ENCODE measurements at places on chromosomes 3 and 15.
A peak's percentile ranks its signal among the peaks of the same experiment; 100 is the strongest.

DNA sequence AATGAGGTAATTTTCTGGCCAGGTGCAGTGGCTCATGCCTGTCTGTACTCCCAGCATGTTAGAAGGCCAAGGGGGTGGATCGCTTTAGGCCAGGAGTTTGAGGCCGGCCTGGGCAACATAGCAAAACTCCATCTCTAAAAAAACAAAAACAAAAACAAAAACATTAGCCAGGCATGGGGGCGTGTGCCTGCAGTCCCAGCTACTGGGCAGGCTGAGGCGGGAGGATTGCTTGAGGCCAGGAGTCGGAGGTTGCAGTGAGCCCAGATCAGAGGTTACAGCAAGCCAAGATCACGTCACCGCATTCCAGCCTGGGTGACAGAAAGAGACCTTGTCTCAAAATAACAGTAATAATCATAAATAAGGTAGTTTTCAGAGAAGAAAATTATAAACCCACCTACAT, 55.7 kb downstream of the LDHAL6B start:
- DNase-seq: no peak

GRCh38 chr3:71905426-71905825, 120.5 kb upstream of the PROK2 start:
- DNase-seq: no peak

DNA sequence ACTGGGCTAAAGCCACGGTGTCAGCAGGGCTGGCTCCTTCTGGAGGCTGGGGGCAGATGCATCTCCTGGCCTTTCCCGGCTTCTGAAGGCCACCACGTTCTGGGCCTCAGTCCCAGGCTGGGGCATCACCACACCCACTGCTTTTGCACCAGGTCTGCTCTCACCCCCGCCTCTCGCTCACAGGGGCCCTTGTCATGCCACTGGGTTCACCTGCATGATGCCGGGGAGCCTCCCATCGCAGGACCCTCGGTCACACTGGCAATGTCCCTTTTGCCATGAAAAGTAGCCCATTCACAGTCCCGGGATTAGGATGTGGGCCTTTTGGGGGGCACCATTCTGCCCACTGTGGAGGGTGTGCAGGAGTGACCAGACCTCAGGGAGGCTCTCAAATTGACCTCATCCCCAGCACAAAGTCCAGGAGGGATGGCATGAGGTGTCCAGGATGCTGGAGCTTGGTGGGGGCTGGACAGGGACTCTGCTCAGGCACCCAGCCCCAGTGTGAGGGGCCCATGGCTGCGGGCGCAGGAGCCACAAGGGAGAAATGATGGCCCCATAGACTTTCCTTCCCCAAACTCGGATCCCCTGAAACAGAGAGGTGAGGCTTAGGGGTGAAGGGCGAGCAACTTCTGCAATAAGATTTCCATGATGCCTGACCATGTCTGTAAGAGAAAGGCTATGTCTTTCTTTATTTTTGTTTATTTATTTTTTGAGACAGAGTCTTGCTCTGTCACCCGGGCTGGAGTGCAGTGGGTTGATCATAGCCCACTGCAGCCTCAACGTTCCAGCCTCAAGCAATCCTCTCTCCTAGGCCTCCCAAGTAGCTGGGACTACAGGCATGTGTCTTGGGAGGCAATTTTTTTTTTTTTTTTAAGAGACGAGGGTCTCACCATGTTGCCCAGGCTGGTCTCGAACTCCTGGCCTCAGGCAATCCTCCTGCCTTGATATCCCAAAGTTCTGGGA, 189.1 kb downstream of the GOLGA6L6 start:
- DNase-seq: no peak

- DNase-seq: no peak
Measured at GRCh38 chr3:119944091-119944490, 150.2 kb downstream of the GSK3B start.

DNA sequence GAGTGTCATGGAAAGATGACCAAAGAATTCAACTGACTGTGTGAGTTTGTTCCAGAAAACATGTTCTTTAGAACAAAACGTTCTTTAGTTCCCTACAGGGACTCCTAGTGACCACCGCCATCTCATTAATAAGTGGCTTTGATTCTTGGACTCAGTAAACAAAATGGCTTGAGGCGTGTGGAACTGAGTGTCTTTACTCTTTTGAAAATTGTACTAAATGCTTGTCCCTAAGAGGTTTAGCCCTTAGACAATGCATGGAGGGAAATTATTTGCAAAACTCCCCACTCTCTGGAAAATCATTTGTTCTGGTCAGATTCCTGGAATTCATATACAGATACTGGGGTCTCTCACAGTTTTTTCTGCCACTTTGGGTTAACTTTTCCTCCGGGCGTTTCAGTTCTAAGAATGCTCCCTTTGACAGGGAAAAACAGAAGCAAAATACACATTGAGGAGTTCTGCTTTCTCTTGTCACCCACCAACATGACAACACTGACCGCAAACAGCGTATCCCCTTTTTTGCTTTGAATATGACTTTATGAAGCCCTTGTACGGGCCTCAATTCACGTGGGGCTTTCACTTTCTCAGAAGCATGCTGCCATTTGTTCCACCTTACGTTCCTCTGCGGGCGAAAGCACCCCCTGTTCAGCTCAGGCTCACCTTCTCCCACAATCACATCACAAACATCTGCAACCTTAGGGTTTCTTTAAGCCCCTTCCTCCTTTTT, 15.3 kb upstream of the NRROS start:
- DNase-seq: no peak

- DNase-seq: no peak
Measured at GRCh38 chr15:90807786-90808086, 60.7 kb upstream of the FURIN start.

- DNase-seq: no peak
Measured at GRCh38 chr3:187076297-187076696, 63.0 kb downstream of the RPL39L start.

GRCh38 chr15:76967067-76967466, 27.9 kb upstream of the PSTPIP1 start:
- no peak for DNase-seq

DNA sequence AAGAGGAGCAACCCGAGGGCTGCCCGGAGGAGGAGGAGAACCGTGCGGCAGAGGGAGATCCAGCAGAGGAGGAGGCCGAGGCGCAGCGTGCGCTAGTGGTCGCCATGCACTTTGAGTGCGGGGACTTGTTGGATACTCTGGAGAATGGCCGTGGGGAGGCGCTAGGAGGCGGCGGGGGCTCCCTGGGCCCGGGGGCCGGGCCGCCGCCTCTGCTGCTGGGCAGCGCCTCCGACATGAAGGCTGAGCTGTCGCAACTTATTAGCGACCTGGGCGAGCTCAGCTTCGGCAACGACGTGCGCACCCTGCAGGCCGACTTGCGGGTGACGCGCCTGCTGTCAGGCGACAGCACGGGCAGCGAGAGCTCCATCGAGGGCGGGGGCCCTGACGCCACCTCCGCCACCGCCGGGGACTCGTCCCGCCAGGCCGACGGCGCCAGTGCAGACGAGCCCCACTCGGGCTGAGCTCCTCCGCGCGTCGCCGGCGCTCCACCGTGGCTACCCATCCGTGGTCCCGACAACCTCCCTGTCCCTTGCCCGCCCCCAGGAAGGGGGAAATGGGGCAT, 2.0 kb downstream of the FAM43A start:
- peak; percentile 77 for DNase-seq

DNA sequence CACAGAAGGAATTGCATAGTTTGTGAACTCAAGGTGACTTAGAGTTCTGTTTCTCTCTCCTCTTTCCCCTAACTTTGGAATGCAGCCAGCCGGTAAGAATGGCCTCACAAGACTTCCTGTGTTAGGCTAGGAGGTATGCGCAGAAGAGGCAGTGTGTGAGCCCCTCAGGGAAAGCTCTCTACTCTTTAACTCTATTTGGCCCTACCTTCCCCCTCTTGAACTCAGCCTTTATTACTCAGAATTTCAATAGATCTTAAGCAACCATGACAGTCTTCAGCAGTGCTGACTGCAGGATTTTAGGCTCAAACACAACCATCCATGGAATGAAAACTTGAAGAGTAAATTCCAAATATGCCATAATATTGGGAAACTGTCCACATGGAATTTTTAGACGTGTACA, 209.5 kb downstream of the DTWD1 start:
- DNase-seq: no peak

- DNase-seq: no peak
Measured at GRCh38 chr3:31968927-31969418, 12.1 kb downstream of the OSBPL10 start.

Data from activated CD4-positive, alpha-beta T cell treated with anti-CD3 and anti-CD28 coated beads for 24 hours (primary cell).